ENCODE measurements at places on chromosomes 7 and 10.

GRCh38 chr10:98380493-98381339 lies 34.3 kb downstream of the PYROXD2 start:
- DNase-seq: no peak

DNA sequence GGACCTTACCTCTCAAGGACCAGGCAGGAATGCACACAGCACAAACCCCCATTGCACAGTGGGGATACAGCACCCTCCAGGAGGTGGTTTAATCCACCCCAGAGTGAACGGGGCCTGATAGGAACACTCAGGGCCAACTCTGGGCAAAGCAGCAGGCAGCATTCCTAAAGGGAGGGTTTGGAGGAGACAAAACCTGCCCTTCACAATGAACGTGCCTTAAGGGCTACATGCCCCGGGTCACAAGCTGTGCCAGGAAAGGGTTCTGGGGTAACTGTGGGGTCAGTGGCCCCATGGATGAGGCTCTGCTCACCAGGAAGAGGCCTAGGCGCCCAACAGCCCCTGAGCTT lies 1.1 kb downstream of the GPRIN2 start:
- no peak for DNase-seq

GRCh38 chr7:135158141-135158655 lies 10.3 kb downstream of the TMEM140 start:
- no peak for DNase-seq

DNA sequence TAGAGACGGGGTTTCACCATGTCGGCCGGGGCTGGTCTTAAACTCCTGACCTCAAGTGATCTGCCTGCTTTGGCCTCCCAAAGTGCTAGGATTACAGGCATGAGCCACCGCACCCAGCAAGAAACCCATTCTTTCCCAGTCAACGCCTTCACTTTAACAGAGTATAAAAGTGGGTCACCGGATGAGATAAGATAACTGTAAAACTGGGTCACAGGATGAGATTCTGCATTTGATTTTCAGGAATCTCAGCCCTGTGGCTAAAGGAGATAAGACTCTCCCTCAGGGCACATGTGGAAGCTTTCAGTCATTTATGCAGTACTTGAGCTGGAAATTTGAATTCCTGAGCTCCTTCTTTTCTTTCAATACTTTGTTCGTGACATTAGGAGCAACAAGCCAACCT lies 70.8 kb downstream of the LRRC17 start:
- no peak for DNase-seq

Measured in GM12865 (cell line).